Lower leg skin (tissue), 4 donors: ENCODE measurements at places on chromosomes 11 and 22.

GRCh38 chr11:100866453-100866852 is 179.4 kb downstream of the ARHGAP42 start:
- no peak for DNase-seq

- DNase-seq: peak; percentile 96
These were observed 1.4 kb upstream of the GGA1 start for GRCh38 chr22:37607010-37607934.

GRCh38 chr11:105033781-105034180 is 1.2 kb downstream of the CASP1 start:
- DNase-seq: no peak

GRCh38 chr11:130830566-130830965 is 85.7 kb downstream of the SNX19 start:
- DNase-seq: no peak

- DNase-seq: no peak
These were observed 411.3 kb upstream of the TENM4 start for GRCh38 chr11:79852176-79852575.

DNA sequence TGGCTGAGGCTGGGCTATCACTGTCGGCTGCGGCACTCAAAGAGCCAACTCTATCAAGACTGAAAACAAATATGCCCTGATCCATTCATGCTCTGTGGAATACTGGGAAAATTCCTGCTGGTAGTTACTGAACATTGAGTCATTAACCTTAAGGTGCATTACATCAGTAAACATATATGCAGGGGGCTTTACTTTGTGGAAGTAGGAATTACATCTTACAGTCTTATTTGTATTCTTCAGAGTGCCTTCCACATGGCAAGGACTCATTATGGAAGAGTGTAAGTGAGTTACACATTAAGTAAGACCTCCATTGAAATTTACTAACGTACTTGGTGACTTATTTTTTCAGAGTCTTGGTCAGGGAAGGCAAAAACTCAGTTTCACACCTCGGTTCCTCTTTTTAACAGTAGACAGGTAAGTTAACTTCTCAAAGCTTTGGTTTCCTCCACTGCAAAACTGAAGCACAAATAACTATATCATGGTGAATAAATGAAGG is 4.5 kb downstream of the OR5B21 start:
- DNase-seq: no peak

- no peak for DNase-seq
These were observed 526 bp downstream of the C1QTNF6 start for GRCh38 chr22:37187552-37187890.

GRCh38 chr11:42315267-42315666 is 855.8 kb upstream of the LRRC4C start:
- DNase-seq: no peak

DNA sequence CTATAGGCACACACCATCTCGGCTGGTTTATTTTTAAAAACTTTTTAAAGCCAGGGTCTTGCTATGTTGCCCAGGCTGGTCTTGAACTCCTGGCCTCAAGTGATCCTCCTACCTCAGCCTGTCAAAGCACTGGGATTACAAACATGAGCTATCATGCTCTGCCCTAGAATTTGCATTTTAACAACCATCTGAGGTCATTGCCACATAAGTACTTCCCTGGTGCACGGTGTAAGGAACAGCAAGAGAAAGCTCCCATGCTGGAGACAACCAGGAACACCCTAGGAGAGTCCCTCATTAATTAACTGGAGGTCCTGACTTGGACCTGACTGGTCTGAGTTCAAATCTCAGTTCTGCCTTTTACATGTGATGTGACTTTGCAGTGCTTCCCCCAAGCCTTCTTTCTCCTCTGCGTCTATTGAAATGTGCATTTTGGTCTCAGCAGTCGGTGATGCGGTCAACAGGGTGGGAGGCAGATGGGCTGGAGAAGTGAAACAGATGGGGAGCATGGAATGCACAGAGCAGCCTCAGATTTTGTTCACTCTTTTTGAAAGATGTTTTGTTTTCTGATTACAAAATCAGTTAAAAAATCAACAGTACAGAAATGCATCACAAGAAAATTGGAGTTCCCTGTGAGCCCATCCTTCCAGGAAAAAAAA is 146.5 kb downstream of the MYO18B start:
- no peak for DNase-seq

DNA sequence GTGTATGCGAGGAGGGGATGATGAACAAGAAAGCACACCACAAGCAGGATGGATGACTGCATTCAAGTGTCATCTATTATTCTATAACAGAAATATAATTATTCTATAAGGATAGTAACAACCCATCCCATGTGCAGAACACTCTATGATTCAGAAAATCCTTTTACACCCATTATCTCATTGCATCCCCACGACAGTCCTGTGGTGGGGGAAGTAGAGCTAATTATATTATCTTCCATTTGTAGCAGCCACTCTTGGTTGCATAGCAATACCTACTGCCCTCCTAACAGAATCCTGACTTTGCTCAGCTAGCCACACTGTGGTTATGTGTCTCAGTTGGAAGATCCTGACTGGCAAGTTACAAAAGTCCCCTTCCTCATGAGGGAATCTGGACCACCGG is 406.5 kb upstream of the NARS2 start:
- DNase-seq: no peak

DNA sequence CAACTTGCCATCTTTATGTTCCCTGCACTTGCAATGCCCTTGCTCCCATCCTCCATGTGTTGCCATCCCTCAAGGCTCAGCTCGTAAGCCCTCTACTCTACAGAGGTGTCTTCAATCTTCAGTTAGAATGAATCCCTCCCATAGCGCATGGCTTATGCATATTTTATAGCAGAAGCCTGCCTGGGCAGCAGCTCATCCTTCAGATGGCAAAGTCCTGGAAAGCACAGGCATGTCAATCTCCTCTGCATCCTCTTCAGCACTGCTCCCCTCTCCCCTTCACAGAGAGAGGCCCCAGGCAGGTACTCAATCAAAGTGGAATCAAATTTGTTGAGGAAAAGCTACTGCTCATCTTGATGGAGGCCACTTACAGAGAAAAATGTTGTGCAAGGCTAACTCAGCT is 31.1 kb upstream of the ABCC8 start:
- DNase-seq: no peak

- no peak for DNase-seq
These were observed 29.6 kb downstream of the EHF start for GRCh38 chr11:34650528-34650927.

DNA sequence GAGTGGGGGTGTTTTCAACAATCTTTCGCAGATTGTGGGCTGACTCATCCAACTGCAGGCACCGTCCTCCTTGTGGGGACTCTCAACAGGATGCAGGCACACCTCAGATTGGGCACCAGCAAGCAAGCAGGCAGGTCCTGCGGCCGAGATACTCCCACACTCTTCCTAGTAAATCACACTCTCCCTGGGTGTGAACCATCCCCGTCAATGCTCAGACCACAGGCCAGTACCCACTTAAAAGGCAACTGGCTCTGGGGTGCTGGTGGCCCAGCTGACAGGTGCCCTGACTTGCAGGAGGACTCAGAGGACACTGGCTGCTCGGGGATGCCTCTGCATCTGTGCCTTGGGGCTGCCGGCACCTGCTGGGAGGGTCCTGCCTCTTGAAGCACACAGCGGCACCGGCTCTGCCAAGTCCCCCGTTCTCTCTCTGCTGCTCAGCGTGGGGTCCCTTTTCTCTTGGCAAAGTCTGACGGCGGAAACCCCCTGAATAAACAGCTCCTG is 282.5 kb downstream of the CTTN start:
- no peak for DNase-seq

- no peak for DNase-seq
These were observed 826.3 kb downstream of the DLG2 start for GRCh38 chr11:84800755-84801346.

GRCh38 chr11:128814856-128815705 is 52.0 kb downstream of the KCNJ1 start:
- DNase-seq: peak; percentile 51

GRCh38 chr11:85869781-85870180 is 14.6 kb downstream of the CCDC83 start:
- DNase-seq: no peak

- peak; percentile 22 for DNase-seq
These were observed 548.5 kb downstream of the BUD13 start for GRCh38 chr11:116224154-116224888.

- DNase-seq: no peak
These were observed 54.7 kb upstream of the NECTIN1 start for GRCh38 chr11:119783466-119784400.

GRCh38 chr11:4748438-4748837 is 21.3 kb downstream of the OR51F1 start:
- DNase-seq: no peak

DNA sequence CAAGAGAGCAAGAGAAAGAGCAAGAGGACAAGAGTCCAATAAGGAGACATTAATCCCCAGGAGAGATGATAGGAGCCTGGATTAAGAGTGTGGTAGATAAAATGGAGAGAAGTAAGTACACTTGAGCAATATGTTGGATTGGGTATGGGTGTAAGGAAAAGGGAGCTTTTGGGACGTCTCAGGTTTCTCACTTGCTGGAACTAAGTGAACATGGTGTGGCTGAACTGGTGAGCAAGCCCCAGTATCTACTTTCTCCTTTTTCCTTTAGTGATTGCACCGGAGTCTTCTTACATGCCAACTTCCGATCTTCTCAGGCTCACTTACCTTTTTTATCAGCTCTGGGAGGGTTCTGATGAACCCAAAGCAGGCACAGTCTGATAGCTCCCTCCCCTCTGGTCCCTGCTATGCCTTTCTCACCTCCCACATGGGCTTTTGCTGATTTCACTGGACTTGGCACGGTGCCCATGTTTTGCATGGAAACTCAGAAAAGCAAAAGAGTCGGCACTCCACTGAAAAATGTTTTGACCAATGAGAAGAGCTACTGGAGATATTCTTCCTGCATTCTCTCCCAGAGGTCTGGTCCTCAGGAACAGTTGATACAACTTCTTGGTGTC is 14.5 kb upstream of the APLNR start:
- DNase-seq: peak; percentile 72

GRCh38 chr22:26245001-26245400 is 75.7 kb downstream of the SEZ6L start:
- DNase-seq: no peak

DNA sequence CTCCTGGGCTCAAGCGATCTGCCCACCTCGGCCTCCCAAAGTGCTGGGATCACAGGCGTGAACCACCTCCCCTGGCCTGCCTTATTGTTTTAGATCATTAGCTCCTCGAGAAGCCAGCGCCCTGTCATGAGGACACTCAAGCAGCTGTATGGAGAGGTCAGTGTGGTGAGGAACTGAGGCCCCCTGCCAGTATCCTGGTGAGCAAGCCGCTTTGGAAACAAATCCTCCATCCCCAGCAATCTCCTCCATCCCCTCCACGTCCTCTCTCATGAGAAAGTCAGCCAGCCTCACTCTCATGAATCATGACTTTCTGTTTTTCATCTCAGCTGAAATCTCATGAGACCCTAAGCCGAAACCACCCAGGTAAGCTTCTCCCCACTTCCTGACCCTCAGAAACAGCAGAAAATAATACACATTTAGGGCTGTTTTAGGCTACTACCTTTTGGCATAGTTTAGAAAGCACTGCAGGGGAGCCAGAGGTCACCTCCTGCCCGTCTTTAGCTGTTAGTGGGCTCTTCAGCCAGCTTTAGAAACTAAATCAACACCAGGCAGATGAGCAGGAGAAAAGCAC is 56.0 kb downstream of the CTTN start:
- DNase-seq: no peak

DNA sequence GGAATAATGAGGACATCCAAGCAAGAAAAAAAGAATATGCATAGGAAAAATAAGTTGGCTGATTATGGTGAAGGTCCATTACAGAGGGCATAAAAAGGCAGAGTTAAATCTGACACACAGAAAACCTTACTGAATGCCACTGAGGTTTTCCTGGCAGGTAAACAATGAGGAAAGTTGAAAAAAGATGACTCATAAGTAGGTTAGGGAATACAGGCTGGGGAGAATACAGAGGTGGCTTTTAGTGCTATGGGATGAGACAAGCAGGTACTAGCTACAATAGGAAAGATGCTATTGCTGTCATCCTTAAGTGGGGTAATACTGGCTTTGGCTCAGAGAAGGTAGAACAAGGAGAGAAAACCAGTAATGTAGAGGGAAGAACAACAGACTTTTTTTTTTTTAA is 44.7 kb downstream of the CSTF3 start:
- DNase-seq: no peak

DNA sequence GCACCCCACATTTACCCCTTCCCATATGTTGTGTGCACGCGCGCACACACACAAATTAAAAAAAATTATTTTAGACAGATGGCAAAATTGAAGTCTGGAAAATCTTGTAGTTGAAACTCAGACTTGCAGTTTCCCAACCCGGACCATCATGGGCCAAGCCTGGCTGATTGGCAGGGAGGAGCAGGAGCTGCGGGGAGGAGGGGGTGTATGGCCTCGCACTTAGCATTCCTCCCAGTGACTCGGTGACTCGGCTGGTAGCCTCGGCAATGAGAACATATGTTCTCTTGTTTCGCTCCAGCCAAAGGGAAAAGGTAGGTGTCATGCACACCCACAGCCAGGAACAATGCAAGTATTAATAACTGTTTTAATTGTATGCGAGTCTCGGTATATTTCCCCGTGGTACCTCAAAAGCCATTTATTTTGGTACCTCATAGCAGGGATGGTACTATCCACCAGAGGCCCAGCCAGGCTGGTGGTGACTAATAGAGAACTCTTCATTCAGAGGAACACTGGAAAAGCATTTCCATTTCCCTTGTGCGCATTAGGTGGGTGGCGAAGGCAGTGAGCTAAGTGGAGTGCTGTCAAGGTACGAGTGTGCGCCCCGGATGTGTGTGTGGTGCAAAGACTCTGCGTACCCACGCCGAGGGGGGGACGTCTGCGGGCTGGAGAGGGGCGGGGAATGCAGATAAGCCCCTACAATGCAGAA is 92.5 kb downstream of the DSCAML1 start:
- no peak for DNase-seq

GRCh38 chr11:75276686-75277085 is 36.1 kb downstream of the TPBGL start:
- no peak for DNase-seq

GRCh38 chr22:21444701-21445436 is 22.3 kb upstream of the TMEM191C start:
- peak; percentile 7 for DNase-seq

- DNase-seq: no peak
These were observed 128.7 kb downstream of the DSCAML1 start for GRCh38 chr11:117668321-117668751.

DNA sequence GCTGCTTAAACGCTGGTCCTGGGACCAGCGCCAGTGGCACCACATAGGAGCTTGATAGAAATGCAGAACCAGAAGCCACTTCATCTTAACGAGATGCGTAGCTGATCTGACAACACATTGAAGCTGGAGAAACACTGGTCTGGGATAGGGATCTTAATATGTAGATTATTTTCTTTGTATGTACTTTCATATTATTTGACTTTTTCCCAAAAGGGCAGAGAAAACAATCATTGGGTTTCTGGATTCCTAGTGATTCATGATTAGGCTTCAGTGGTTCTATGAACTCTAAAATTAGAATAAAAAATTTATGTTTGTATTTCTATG is 12.3 kb downstream of the MPEG1 start:
- DNase-seq: no peak

DNA sequence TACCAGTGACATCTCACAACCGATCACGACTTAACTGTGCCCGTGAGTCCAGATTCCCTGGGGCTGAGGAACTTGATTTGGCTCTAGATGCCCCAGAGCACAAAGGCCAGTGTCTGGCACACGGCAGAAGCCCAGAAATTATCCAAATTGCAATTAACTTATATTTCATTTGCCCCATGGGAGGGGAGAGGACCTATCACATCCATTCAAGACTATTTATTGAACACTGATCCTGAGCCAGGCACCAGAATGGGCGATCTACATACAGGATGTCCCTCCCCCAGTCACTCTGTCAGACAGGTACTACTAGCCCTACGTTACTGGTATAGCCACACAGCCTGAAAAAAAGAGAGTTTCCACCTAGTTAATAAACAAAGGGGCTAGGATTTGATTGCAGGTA is 5.1 kb downstream of the DNAL4 start:
- DNase-seq: no peak

GRCh38 chr11:86209806-86210657 is 34.5 kb upstream of the EED start:
- no peak for DNase-seq
